Stomach (tissue), 19 donors: ENCODE measurements at places on chromosomes 5 and 9. TPM values are rescaled to one million over a fixed set of nuclear protein-coding genes. Genes with fewer than 3 reads are reported as not detected.

FOXD4L5 gene
- polyA plus RNA-seq = not detected

RAPGEF6 gene
- 1.7 TPM for polyA plus RNA-seq

PDE8B gene
- polyA plus RNA-seq = 0.56 TPM

LRRC14B gene
- 0.05 TPM for polyA plus RNA-seq

- peak; percentile 66 for DNase-seq
Observed at GRCh38 chr9:112097712-112098688, 77.1 kb downstream of the SUSD1 start.

DNA sequence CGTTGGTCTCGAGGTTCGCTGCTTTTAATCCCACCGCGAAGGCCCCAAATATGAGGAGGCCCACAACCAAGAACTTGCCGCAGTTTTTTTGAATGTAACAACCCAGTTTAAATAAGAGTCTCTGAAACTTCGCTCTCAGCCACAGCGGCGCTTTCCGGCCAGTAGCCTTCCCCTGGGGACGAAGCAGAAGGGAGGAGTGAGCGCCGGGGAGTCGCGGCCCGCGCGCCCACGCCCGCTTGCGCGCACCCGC, 10.4 kb downstream of the PTCH1 start:
- DNase-seq = no peak

DNA sequence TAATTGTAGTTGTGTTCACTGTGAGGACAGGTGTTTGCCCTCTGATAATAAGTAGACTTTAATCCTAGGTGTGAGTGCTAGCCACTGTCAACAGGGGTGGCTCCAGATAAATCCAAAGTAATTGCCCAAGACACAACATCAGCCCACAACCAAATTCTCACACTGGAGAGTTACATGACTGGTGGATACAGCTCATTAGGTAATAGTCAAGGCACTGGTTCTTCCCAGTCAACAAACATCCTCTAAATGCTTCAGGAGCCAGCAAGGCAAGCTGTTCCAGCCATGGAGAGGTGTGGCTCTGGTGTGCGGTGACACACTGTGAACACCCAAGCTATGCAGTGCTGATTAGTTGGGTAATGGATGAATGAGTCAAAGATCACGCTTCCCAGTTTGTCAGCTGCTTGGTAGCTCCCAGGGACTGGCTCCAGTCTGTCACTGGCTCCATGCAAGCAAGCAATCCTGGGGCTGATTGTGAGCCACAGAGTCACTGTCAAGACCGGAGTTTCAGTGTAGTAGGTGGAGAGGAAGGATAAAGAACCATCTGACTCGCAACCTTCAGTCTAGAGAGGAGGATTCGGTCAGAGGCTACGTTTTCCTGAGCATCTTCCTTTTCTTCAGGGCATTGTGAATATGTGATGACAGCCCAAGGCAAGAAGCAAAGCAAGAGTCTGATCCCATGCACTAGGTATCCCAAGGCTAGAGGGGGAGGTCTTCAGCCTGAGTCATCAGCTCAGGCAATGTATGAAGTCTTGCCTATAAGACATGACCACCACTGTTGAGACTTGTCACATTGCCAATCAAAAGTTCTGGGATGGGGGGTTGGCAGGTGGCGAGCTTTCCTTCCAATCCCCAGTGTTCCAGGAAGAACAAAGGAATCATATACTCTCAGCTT, 63.1 kb downstream of the UGCG start:
- DNase-seq = peak; percentile 63

DNA sequence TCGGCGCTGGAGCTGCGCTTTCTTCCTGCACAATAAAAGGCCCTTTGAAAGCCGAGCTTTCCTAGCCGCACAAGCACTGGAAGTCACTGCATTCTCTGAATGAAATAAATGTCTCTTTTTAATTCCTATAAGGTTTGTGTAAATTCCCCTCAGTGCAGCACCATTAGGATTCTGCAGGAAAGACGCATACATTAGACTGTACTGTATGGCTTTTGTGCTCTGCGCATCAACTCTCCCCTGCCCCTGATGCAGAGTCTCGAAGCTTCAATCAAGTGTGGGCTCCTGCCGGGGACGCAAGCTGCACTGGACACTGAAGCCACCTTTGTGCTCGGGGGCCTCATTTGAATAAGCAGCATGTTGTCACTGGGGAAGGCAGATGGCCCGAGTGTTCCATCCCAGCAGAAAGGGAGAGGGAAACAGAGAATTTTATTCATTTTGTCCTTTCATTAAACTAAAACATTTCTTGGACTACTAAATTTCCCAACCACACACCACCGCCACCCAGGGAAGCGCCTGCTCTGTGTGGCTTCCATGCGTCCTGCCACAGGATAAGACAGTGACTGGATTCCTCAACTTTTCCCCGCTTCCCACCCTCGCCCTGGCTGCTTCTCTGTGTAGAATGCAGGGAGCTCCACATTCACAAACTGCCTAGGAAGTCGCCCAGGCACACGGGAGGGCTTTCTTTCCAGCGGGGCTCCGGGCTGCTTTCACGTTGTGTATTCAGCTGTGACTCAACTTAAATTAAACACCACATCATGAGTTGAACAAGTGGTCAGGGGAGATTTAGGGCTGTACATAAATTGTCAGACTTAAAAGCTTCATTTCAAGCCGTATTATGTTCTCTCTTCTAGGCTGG, 635.4 kb downstream of the IRX1 start:
- DNase-seq = no peak

GRCh38 chr9:91061506-91061905, 259.9 kb downstream of the SYK start:
- DNase-seq = no peak

DNA sequence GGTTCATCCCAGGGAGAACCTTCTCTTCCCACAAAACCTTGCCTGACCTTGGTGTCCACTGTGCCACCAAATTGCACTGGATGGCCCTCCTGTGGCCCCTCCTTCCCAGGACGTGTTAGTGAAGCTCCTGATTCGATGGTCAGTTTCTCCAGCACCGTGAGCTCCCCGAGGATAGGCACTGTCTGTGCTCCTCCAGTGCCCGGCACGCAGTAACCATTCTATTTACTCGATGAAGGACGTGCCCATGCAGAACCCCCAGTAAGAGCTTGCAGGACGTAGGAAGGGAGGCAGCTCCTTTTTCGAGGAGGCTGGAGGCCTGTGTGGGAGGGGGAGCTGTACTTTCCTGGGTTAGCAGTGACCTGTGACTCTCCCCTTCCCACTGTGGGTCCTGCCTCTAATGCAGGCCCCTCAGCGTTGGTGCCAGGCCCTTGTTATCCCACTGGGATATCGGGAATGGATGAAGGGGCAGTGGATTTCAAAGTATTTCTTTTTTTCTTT, 39.6 kb downstream of the HABP4 start:
- DNase-seq = no peak

DNA sequence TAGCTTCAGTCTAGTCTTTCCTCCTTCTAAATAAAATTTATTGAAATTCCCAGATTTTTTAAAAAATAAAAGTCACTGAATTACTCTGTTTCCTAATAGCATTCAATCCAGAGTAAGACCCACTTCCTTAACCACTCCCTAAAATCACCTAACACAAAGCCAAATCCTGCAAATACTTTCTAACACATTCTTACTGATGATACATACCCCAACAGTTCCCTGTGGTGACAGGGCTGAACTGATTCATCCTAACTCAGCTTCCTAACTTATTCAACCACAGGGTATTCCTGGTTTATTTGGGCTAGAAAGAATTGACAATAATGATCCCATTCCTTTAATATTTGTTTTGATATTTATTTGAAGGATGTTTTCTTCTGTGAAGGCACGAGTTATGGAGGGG, 40.7 kb upstream of the ZNF300 start:
- DNase-seq = peak; percentile 3

- DNase-seq = no peak
Observed at GRCh38 chr5:172370648-172371545, 83.4 kb downstream of the SH3PXD2B start.
